Jurkat, Clone E6-1 (cell line): ENCODE measurements at places on chromosomes 2 and 18.
A peak's percentile ranks its signal among the peaks of the same experiment; 100 is the strongest.

DNA sequence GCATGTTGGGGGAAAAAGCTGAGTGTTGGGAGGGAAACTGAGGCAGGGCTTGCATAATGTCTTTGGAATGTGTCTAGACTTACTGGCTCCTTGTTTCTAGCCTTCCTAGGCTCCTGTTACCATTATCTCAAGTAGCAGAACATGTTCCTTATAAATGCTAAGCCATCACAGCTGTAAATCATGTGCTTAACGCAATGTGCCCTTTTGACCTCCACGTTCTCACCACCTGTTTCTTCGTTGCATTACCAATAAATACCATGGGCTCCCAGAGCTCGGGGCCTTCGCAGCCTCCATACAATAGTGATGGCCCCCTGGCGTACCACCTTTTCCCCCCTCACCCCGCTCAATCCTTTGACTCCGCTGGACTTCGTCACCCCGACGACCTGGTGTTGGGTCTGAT is 54.0 kb upstream of the CWC22 start:
- no peak for DNase-seq

DNA sequence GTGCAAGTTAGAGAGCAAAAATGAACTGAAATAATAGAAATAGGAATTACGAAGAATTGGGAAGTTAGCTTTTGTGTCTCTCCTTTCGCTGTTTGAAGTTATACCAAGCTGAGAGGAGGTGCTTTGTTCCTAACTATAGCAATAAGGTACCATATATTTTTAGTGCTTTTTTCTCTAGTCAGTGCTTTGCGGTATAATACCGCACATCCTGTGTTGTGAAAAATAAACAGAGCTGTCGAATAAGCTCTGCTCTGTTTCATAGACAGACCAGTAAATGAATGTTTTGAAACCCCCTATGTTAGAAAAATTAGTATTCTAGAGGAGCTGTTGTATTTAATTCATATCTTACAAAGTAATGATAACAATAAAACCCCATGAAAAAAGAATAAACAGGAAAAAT is 130.8 kb downstream of the MAP4K4 start:
- DNase-seq: peak; percentile 82

DNA sequence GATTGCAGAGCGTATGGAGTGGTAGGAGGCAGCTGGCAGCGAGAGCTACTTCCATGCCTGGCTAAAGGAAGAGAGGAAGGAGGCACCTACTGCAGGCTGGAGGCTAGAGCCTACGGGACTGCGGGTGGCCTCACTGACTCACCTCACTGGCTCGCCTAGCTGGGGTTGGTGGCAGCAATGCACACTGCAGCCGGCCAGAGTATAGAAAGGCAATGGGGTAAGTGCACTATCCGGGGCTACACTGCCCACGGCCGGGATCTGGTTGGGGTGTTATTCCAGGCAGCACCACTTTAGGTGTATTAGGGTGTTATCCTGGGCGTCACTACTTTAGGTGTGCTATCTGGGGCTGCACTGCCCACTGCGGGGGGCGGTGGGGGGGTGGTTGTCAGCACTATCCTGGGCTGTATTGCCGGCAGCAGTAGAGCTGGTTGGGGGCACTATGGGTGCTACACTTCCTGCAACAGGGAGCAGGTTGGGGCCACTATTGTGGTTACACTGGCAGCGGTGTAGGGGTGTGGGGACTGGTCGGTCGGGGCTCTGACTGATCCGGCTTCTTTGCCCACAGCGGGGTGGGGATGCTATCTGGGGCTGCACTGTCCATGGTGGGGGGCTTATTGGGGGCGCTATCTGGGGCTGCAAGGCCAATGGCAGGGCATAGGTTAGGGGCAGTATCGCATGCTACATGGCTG is 33.3 kb upstream of the ANKRD62 start:
- no peak for DNase-seq

DNA sequence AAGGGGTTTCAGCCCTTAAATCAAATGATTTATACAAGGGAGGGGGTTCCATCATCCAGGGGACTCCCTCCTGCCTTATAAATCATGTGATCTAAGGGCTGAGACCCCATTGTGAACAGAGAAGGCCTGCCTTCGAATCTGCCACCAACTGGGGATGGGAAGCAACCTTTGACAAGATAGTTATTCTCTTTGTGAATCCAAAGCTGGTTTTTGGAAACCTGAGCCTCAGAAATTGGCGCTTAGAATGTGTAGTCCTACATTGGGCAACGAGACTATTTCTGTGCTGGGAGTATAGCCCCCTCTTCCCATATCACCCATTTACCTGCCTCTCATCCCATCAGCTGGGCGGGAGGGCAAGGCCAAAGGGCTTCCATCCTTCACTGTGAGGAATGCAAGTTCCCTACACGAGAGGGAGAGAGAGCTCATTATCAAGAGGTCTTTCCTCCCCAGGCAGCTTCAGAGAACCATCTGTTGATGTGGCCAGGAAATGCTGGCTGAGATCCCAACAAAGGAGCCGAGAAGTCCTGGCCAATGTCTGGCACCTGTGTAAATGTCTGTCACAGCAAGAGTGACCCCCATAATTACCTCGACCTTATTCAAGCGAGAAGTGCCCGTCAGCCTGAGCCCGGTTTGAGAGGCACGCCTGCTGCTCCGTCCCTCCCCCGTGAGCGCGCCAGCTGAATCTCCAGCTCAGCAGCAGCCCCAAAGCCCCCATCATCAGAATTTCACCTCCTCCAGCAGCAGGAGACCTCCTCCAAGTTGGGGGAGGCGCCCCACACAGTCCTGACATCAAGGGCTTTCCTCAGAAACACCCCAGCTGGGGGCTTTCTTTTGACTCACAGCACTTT is 48.4 kb upstream of the APCDD1 start:
- DNase-seq: no peak

DNA sequence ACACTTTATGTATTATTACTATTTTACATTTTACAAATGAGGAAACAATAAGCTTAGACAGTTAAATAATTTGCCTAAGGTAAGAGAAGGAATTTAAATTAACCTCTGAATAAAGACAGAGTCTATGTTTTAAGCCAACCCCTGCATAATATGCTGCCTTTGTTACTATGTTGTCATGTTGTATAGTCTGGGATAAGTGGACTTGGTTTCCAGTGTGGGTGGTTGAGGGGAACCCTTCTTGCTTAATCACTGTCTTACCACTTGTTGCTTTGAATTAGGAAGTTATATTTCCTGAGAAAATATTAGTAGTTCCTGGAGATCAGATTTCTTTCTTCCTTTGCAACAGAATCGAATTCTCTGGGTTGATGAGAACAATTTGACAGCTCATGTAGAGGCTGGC is 52.6 kb downstream of the AGPS start:
- DNase-seq: no peak

DNA sequence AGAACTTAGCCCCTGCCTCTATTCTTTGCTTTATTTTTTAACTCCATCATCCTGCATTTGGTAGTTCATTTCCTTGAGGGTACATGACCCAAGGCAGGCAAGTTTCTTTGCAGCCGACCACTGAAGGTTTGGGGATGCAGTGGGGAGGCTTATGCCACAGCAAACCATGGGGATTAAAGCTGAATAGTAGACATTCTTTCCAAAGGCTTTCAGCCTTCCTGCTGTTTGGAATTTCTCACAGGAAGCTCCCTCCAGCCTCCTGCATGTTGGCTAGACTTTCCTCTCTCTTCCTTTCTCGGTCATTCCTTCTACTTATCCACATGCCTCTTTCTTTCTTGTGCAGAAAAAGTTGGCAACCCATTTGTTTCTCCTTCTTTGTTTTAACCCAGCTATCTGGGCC is 77.3 kb downstream of the SOCS6 start:
- no peak for DNase-seq

GRCh38 chr2:119659601-119660342 is 19.2 kb upstream of the TMEM177 start:
- peak; percentile 18 for DNase-seq

DNA sequence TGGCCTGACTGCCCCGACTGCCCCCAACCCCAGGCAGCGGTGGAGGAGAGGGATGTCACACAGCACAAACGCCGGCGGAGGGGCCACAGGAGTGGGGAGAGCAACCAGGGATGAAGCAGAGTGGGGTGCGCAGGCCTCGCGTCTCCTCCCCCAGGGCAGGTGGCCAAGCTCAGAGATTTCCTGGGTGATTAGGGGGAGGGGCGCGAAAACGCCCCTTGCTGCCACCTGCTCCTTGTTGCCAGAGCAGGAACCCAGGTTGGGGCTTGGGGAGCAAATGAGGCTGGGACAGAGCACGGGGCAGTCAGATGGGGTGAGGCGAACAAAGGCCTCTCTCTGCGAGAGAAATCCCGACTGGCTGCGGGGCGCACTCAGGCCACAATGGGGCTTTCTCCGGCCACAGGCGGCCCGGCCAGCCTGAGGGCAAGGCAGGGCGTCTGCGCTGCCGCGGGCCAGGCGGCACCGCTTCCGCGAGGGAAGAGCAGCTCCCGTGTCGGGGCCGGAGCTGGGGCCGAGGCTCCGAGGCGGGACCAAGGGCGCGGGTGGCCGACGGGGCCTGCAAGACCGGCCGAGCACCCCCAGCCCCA is 11.5 kb downstream of the TEX44 start:
- DNase-seq: no peak

DNA sequence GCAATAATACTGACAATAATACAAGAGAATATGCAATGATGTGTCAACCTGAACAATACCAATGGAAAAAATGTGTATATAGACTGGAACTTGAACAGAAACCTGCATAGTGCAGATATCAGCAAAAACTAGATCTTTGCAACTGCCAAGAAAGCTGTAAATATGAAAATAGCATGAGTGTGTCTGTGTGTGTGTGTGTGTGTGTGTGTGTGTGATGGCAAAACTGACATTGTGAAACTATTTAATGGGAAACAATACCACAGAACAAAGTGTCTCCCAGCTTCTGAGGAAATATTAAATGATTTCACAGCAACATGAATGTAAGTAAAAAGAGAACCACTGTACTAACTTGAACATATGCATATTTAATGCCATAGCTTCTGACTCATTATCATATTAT is 558.2 kb upstream of the LINC00305 start:
- no peak for DNase-seq
